Ammon's horn (tissue), 1 donor: ENCODE measurements at places on chromosomes 6 and 20.

- no peak for DNase-seq
Observed at GRCh38 chr6:135159531-135159930, 21.6 kb upstream of the MYB start.

DNA sequence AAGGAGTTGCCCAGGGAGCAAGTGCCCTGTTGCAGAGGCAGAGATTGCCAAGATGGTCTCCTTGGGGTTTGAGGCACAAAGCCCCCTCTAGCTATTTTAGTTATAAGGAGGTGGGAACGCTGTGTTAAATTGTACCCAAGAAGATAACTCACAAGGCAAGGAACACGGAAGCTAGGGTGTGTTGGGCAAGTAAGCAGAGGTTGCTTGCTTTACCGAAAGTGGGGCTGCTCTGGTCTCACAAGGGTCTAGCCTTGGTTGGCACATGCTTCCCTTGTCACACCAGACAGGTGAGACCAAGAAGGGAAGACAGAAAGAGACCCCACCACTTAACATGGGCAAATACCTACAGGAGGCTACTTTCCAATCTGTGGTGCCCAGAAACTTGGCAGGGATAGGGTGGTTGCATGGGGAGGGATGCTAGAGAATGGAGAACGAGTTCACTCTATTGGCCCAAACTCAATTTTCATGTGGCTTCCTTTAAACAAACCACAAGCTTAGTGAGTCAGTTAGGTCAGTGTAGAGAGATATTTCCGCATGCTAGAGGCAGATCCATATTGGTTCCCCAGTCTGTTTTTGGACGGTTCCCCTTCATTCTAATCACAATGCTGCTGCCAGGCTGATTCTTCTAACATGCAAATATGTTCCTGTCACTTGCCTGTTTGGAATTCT, 42.4 kb downstream of the PLAGL1 start:
- no peak for DNase-seq

GRCh38 chr6:149056777-149057463, 260.6 kb upstream of the TAB2 start:
- DNase-seq: no peak

- no peak for DNase-seq
Observed at GRCh38 chr6:16494793-16495192, 256.4 kb downstream of the GMPR start.

DNA sequence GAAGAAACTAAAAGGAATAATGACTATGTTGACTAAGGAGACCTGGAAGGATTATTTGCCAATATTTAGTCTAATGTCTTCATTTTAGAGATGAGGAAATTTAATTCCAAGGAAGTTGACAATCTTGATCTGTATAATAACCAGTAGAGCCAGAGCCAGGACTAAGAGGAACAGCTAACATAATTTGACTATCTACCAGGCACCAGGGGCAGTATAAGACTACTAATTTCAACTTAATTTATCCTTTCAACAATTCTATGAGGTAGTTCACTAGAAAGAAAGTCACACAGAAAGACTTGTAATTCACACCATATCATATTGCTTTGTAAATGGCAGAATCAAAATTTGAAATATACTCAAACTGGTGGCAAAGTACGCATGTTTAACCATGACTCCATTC, 273.0 kb upstream of the STXBP5 start:
- no peak for DNase-seq

DNA sequence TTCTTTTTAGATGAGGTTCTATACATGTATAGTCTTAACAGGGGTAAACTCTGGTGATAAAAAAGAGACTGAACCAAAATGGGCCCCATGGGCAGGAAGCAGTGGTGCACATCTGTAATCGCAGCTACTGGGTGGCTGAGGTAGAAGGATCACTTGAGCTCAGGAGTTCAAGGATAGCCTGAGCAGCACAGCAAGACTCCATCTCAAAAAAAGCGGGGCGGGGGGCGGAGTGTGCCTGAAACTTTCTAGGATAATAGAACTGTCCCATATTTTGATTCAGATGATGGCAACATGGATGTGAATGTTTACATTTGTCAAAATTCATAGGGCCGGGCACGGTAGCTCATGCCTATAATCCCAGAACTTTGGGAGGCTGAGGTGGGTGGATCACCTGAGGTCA, 48.8 kb upstream of the TAF8 start:
- DNase-seq: no peak

DNA sequence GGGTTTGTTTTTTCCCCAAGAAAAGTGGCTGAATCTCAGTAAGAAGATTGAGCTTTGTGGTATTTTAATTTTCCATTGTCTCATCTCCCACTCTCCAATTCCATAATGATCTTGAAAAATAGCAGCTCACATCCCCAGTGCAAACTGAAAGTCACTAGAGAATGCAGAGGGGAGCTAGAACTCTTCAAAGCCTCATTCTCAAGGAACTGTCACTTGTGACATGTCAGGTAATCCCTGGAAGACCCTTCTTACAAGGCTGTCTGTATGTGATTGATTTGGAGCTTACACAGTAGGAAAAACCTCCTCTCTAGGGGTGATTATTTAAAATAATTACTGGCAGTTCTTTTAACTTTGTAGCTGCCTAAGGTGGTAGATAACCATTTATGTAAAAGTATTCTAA, 420.4 kb downstream of the CDH26 start:
- no peak for DNase-seq

DNA sequence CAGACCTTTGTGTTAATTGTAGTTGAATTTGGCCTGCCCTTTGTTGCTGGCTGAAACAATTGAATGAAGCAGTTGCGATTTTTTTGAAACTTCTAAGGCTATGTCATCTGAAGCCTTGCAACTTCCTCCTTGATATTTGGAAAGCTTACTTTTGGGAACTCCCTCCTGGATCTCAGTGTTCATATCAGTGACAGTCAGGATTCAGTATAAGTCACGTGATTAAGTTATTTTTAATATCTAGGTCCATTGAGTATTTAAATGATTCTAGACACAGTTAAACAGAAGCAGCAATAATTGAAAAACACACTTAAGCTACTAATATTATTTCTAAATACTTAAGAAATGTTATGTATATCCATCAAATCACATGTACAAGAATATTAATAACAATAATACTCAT, 951.3 kb downstream of the GRIK2 start:
- no peak for DNase-seq

DNA sequence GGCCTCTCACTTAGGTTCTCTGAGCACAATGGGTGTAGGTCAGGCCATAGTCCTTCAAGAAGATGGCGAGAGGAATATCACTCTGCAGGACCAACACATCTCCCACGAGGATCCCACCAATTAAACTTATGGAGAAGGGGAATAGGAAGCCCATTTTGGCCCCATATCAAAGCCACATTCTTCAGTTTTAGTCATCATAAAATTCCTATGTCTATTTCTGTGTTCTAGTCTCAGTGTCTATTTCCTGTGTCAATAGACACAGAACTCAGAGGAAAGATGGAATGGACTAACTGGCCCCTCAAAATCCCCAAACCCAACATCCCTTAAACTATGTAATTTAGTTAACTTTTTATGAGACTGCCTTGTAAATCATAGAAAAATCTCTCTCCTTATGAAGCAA, 216.8 kb downstream of the HACE1 start:
- DNase-seq: no peak

DNA sequence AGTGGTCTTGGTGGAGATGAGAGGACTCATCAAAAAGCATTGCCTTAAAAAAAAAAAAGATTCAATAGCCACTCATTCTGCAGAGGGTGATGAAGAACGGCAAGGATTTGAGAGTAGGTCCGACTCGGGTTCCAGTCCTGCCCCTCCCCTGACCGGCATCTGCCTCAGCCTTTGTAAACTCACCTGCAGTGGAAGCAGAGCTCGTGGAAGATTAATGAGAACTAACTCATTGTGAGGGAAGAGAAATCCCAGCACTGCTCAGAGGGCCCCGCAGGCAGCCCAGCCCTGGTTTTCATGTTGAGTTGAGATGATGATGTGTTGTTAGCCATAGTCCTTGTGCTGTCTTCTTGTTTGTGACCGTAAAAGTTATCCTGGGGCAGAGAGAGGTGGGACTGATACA, 59.4 kb downstream of the GCNT2 start:
- no peak for DNase-seq

- no peak for DNase-seq
Observed at GRCh38 chr6:158488065-158488464, 71.8 kb upstream of the TMEM181 start.

- peak; percentile 55 for DNase-seq
Observed at GRCh38 chr6:166957087-166957804, 896 bp upstream of the RNASET2 start.

DNA sequence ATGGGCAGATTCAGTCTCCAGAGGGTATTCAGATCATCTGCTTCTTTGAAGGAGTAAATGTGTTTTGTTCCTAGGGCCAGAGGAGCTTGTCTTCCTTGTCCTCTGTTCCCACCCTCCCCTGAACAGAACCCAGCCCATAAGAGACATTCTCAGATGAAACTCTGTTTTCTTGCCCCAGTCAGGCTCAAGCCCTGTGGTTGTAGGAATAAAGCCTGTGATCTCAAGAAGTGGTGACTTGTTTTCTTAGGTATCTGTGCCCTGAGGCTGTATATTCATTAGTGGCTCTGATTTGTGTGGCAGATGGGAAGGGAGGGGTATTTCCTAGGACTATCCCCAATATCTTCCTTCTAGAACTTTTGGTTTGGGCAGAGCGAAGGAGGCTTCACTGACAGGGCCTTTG, 27.9 kb downstream of the GSS start:
- DNase-seq: no peak

- DNase-seq: no peak
Observed at GRCh38 chr6:33072508-33073100, 845 bp downstream of the HLA-DPA1 start.

DNA sequence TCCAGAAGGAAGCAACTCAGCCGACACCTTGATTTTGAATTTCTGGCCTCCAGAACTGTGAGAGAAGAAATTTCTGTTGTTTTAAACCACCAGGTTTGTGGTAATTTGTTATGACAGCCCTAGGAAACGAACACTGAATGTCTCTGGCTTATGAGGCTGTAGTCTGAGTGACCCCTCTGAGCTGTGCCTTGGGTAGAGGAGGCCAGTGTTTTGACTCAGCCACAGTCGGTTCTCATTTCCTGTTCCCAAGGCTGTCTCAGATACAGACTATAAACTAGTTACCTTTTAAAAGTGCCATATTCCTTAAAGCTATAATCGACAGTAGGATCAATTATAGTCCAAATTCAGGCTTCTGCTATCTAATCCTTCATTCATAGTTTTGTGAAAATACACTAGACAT, 391.2 kb upstream of the MAP3K7 start:
- no peak for DNase-seq

DNA sequence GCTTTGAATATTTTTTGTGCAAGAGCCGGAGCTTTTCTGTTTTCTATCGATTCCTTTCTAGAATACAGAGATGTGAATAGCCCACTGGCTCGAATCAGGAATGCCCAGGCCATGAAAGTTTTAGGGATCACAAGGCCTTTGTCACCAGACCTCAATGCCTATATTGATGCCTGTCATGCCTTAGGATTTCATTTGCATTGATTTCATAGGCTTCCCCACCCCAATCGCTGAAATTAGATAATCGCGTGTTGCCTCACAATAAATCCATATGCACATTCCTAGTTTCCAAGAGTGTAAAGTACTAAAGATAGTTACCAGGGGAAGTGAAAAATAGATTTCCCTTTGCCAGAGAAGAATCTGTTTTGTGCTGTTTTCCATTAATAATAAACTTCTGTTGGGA, 150.8 kb downstream of the SASH1 start:
- DNase-seq: no peak

GRCh38 chr6:157644043-157644810, 178.8 kb upstream of the SNX9 start:
- DNase-seq: peak; percentile 50

- DNase-seq: no peak
Observed at GRCh38 chr6:149860513-149860833, 3.7 kb downstream of the LRP11 start.

DNA sequence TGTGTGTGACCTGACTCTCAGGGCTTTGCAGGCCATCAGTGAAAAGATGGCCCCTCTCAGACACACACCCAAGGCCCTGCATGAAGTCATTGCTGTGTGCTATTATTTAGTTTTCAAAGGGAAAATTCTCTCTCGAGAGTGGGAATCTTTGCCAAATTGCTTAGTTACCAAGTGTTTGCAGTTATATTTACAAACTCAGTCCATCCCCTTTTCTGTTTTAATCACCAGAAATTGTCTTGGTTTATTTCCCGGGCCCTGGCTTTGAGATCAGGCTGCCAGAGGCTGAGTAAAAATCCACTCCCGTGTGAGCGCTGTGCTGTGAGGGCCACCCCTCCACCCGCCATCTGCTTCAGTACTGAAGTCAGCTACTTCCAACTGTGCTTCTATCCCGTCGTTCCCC, 163.1 kb downstream of the SOD2 start:
- DNase-seq: peak; percentile 55

GRCh38 chr20:40655451-40655850, 33.6 kb downstream of the MAFB start:
- no peak for DNase-seq
